ENCODE measurements at places on chromosomes 13 and 19.

- DNase-seq, result no peak
Observed at GRCh38 chr19:47272448-47273312, 2.0 kb upstream of the INAFM1 start.

DNA sequence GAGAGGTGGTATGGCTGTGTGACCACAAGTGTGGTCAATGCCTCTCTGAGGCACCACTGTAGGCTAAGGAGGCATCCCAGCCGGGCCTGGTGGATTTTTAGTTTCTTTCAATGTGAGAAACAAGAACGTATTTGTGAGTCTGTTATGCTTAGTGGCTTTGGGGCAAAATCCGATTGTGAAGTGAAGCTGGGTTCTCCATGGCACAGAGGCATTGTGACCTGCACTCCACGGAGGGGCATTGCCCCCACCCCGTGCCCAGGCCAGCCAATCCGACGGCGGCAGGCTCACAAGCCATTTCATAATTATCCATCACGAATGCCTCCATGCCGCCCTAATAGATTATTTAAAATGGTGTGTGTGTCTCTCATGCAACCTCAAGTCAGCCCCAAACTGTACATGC, 151.6 kb downstream of the ZNF536 start:
- no peak for DNase-seq

DNA sequence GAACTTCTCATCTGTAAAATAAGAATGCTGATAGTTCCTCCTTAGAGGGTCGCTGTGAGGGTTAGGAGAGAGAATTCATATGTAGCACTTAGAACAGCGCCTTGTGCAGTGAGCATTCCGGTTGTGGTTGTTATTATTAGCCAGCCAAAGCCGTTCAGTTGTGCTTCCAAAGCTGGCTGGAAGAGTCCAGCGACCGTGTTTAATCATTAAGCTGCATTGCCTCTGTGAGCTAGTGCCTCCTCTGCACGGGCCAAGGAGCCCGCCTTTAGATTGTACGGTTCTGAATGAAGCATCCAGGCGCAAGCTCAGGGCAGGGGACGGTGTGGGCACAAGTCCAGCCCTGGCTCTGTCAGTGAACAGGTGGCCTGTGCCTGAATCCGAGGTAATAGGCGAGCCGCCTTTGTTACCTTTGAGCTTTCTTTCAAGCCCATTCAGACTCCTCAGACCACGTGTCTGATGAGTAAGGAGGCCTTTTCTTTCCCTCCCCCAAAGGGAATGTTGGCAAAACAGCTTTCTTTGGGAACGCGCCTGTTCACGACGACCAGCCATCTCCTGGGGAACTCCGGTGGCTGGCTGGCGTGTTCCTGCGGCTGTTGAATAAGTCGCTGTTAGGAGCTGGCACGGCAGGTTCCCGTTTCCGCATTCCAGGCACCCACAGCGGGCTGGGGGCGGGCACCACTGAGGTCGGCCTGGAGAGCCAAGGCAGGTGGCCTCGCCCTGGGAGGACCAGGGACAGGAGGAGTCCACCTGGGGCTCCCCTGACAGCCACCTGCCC, 25.1 kb downstream of the SIPA1L3 start:
- DNase-seq, result no peak

GRCh38 chr13:80338781-80339562, 2.0 kb downstream of the SPRY2 start:
- peak; percentile 77 for DNase-seq

DNA sequence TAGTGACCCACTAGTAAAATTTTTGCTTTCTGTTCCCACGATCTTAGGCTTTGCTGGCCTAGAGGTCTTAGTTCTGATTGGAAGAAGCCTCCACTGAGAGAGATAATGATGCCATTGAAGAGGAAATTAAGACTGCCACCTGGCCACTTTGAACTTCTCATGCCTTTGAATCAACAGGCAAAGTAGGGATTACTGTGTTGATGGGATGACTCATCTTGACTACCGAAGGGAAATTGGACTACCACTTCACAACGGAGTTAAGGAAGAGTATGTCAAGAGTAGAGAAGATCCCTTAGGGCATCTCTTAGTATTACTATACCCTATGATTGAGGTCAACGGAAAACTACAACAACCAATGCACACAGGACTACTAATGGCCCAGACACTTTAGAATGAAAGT, 12.7 kb upstream of the FREM2 start:
- no peak for DNase-seq

DNA sequence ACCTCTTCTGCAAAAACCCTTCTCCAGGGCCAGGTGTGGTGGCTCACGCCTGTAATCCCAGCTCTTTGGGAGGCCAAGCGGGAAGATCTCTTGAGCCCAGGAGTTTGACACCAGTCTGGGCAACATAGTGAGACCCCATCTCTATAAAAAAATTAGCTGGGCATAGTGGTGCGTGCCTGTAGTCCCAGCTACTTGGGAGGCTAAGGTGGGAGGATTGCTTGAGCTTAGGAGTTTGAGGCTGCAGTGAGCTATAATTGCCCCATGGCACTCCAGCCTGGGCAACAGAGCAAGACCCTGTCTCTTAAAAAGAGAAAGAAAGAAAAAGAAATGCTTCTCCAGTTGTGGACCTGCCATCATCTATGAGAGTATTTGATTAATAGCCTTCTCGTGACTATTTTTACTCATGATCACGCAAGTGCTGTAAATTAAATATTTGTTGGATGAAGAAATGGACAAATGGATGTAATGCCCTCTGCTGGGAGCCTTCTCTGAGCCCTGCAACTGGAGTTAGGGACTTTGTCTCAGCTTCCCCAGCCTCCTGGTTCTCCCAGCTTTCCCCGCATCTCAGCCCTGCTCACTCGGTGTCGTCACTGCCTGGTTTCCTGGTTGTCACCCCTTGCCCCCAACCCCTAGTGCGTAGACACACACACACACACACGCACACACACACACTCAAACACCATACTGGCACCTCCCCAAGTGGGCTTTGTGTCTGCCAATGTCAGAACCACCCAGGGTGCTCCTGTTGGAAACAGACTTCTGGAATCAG, 12.2 kb downstream of the WIZ start:
- DNase-seq, result no peak

GRCh38 chr13:40060296-40061007, 405.0 kb downstream of the COG6 start:
- DNase-seq, result no peak

GRCh38 chr13:72181661-72182060, 314.7 kb upstream of the DACH1 start:
- DNase-seq, result no peak

DNA sequence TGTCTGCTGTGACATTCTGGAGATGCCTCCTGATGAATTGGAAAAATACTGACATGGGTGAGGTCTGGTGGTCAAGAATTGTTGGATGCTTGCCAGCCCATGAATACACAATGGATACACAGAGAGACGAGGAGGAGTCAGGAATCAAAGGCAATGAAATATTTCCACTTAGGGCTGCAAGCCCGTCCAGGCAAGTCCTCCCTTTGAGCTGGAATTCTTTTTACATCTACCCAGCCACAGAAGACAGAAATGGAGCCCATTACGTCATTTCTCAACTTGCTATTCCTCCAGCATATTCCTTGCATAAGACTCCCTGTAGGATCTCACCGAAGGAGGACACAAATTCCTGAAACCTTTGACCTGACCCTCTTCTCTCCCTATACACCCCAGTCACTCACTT, 15.7 kb upstream of the IGFL4 start:
- no peak for DNase-seq

GRCh38 chr19:48368936-48369335, 4.8 kb downstream of the SYNGR4 start:
- no peak for DNase-seq

DNA sequence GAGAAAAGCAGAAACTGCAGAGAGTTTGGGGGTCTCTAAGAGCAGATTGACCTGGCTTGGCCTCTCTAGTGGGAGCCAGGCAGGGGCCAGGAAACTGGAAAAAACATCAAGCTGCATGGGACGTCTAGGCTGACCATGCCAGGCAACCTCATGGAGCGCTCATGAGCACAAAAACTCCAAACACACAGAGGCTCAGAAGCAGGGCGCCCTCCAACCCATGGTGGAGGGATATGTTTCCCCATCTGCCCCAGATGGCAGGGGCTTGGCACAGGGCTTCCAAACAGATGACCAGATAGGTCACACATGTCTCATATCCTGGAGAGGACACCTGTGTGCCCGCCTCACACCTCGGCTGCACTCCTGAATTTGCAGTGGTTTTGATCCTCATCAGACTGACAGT, 879.0 kb downstream of the UQCRFS1 start:
- DNase-seq, result no peak

DNA sequence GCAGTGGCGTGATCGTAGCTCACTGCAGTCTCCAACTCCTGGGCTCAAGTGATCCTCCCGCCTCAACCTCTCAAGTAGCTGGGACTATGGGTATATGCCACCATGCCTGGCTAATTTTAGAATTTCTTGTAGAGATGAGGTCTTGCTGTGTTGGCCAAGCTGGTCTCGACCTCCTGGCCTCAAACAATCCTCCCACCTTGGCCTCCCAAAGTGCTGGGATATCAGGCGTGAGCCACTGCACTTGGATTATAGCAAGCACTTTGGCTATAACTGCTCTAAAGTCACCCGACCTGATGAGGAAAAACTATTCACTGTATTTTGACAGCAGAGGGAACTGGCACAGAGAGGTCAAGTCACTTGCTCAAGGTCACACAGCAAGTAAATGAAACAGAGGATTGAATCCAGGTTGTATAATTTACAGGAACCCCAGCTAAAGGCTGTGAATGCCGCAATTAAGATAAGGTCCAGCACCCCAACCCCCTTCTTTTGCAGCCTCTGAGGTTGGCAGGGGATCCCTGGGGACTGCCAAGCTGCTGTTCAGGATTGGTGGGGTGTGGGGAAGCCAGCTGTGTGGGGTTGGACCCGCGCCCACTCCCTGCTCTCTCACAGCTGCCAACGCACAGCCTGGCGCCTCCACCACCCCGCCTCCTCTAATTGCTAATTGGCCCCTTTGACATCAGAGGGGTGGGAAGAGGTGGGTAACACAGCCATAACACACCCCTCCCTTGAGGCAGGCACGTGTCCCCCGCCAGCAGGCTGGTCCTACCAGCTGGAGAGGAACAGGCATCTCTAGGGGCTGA, 6.0 kb downstream of the TMIGD2 start:
- no peak for DNase-seq

- DNase-seq, result peak; percentile 51
Observed at GRCh38 chr19:16327911-16328823, 3.5 kb downstream of the KLF2 start.

DNA sequence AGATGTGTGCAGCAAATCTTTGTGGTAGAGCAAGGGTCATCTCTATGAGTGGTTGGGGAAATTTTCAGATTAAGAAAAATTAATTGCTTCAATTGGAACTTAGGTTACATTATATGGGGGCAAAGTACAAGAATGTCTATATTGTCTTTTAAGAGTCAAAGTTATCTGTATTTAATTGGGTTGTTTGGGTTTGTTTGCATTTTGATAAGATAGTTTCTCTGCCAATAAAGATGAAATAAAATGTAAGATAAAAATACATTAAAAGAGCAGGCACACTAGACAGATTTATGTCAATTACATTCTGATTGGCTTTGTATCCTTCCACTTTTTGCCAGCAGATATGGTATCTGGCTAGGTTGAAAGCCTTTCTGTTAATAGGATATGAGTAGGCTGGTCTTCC, 317.2 kb downstream of the OXGR1 start:
- DNase-seq, result no peak

- DNase-seq, result no peak
Observed at GRCh38 chr13:33034882-33035520, 18.8 kb downstream of the KL start.

- no peak for DNase-seq
Observed at GRCh38 chr13:94272038-94272437, 207.4 kb downstream of the DCT start.

GRCh38 chr19:48958006-48958405, 3.3 kb downstream of the BAX start:
- DNase-seq, result no peak

- peak; percentile 22 for DNase-seq
Observed at GRCh38 chr13:106520251-106521054, 15.0 kb downstream of the EFNB2 start.

DNA sequence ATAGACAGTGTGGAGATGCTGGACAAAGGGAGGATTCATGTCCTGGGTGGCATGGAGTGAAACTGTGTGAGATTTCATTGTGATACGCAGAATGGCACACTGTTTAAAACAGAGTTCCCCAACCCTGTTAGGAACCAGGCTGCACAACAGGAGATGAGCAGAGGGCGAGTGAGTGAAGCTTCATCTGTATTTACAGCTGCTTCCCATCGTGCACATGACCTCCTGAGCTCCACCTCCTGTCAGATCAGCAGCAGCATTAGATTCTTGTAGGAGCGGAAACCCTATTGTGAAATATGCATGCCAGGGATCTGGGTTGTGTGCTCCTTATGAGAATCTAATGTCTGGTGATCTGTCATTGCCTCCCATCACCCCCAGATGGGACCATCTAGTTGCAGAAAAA, 72.5 kb downstream of the RAP2A start:
- peak; percentile 20 for DNase-seq

- DNase-seq, result no peak
Observed at GRCh38 chr13:90919153-90919552, 428.3 kb upstream of the MIR17HG start.

DNA sequence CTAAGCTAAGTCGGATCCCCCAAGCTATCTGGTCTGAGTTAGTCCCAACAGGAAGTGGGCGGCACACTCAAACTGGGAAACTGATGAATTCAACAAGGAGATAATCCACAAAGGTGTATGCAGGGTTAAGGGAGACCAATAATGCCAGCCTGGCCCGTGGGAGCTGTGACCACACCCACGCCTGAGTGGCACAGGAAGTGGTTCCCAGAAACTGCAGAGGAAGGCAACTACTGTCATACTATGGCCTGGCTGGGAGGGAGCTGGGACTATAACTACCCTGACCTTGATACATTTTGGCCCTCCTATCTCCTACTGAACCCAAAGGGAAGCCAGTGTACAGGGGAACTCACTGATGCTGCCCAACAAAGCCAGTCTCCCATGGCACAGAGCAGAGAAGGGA, 85.5 kb upstream of the TDRD3 start:
- no peak for DNase-seq

DNA sequence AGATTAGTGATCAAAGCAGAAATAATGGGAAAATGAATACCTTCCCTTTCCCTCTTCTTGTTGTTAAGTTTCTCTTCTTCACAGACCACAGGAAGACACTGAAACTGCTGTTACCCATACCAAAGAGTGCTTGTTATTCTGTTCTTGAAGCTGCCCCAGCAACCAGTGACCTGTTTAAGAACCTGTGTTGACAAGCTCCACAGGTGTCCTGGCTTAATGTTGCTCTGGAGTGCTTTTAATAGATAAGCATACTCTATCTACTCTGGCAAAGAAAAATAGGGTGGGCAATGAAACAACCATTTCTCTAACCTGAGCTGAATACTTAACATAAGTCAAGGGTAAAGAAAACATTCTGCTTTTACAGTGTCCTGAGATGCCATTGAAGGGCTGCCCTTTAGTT, 506.7 kb upstream of the GPC6 start:
- DNase-seq, result no peak

- DNase-seq, result no peak
Observed at GRCh38 chr13:98470920-98471319, 106.0 kb downstream of the STK24 start.

GRCh38 chr13:45846681-45847080, 4.9 kb downstream of the SIAH3 start:
- DNase-seq, result no peak
